AG10803 (cell line): ENCODE measurements at places on chromosomes 6 and 20.

DNA sequence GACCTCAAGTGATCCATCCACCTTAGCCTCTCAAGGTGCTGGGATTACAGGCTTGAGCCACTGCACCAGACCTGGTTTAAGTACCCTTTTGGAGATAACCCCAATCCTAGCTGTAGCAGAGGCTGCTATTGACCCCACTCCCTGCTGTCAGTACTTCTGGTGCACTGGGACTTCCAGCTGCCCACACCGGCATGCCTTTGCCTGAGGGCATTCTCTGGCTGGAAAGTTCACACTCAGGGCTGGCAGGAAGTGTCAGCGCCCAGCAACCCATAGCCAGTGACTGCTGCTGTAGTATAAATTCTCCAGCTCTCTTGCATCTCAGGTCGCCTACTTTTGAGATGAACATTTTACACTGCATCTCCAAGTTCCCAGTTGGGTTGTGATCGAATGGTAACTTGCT lies 75.3 kb downstream of the UTRN start:
- DNase-seq = no peak

DNA sequence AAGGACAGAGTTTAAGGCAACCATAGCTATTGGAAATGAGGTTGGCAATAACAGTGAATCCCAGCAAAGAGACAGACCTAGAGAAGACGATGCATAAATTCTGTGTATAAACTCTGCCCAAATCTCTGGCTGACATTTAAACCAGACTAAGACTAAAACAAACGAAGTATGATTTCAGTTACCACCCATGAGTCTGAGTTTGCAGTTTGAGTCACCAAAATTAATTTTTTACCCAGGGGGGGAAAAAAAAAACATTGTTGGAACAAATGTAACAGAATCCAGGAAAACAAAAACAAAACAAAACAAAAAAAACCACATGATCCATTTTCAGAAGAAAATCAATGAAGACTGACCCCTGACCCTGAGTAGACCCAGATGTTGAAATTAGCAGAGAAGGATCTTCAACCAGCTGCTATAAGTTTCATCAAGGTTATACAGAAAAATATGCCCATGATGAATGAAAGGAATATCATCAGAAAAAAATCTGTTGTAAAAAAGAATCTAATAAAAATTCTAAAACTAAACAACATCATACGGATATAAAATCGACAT lies 190.8 kb downstream of the GMDS start:
- DNase-seq = no peak

DNA sequence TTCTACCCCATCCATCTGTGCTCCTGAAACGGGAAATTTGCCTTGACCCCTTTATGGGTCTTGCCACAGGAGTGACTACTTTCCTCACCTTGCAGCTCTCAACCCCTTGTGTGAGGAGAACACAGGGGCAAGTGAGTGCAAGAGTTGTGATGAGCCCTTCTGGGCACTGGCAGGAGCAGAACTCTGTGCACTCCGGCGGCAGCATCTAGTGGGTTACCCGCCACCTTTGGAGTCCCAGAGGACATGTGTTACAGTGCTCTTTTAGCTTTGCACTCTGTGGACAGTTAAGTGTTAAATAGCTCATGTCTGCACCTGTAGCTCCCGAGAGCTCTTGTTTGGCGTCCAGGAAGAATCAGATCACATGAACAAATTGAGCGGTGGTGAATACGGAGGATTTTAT lies 940.2 kb downstream of the GRIK2 start:
- DNase-seq = no peak

DNA sequence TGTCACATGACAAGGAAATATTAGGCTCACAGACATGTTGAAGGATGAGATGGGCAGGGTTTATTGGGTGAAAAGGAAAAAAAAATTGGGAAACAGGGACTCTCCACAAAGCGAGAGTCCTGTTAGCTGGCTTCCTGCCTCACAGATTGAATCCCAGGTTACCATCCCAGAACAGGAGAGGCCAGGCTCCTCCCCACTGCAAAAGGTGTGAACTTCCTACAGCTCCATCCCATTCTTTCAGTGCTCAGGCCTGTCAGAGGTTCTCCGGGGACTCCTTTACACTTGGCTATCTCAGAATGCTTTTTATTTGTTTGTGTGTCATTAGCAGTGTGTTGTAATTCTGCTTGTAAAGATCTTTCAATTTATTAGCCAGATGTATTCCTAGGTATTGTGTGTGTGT lies 115.1 kb downstream of the ADTRP start:
- DNase-seq = no peak

DNA sequence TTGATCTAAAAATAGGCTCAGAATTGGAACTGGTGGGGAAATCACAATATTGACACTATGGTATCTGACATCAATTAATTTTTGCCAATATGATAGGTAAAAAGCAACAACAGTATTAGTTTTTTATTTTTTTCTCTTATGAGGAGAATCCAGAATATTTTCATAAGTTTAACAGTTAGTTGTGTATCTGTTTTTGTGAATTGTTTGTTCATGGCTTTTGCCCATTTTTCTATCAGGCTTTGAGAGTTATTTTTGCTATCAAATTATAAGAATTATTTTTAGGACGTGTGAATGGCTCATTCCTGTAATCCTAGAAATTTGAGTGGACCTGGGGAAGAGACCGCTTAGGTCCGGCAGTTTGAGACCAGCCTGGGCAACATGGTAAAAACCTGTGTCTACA lies 608.6 kb upstream of the ADGRB3 start:
- DNase-seq = no peak

- peak; percentile 66 for DNase-seq
Measured at GRCh38 chr6:135722679-135723078, 128.8 kb upstream of the PDE7B start.

- DNase-seq = no peak
Measured at GRCh38 chr6:167529444-167530335, 204.8 kb downstream of the TTLL2 start.

DNA sequence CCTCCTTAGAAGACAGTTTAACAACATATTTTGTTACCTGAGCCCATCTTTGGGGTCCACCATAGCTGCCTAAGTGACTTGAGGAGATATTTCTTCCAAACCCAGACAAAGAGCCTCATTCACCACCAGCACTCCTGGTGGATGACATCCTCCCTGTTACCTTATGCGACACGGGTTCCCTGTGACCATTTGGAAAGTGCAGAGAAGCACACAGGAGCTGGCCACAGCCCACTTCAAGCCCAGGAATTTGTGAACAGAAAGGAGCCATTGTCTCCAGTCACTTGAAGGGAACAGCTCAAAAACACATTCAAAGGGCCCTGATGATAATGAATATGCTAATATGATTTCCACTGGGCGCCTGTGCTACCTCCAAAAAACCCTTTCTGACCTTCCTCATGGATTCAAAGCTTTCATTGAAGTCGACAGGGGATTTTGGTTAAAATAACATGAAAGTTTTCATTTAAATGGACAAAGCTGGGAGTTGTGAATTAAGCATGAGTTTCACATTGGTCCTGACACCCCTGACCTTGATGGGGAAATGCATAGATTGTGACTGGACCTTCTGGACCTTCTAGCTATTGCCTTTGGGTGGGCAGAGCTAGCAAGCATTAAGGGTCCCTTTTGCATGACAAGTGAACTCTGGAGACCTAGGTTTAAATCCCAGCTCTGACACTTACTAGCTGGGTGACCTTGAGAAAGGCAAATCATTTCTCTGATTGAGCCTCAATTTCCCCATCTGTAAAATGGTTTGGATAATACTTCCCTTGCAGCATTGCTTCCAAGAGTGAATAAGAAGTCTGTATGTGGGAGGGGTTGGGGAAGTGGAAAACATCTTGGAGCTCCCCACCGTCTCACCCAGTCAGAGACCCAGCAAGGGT lies 83.3 kb upstream of the SIRPA start:
- DNase-seq = peak; percentile 42

GRCh38 chr20:41592516-41593216 lies 25.5 kb downstream of the CHD6 start:
- DNase-seq = no peak

DNA sequence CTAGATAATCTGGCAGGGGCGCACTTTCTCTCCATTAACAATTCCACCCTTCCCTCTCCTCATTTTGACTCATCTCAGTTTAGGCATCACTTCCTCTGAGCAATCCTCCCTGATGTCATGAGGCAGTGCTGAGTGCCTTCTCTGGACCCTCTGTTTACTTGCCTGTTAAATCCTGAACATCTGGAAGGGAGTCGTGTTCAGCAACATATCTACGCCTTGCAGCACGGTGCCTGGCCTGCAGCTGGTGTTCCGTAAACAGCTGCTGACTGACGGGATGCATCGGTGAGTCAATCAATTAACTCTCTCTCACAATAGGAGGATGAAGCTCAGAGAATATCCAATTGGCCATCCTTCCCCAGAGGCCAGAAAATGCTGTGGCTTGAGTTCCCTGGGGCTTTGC lies 613.5 kb downstream of the PTPRT start:
- no peak for DNase-seq

DNA sequence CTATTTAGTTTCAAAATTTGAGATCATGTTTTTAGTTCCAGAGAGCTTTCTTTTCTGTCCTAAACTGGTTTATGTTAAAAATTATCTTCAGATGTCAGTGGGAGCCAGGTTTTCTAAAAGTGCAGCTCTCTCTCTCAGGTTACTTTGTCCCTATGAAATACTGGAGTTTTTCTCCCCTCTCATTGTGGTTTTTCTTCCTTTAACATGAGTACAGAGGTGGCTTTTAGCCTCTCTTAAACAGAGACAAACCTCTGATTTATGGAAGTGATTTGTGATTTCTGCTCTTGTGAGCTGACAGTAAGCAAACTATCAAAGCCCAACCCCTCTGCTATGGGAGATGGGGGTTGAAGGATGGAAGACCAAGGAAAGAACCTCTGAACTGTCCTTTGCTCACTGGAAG lies 85.7 kb downstream of the LIN28B start:
- DNase-seq = no peak
